T-helper 1 cell (primary cell): ENCODE measurements at places on chromosomes 2 and 18.

DNA sequence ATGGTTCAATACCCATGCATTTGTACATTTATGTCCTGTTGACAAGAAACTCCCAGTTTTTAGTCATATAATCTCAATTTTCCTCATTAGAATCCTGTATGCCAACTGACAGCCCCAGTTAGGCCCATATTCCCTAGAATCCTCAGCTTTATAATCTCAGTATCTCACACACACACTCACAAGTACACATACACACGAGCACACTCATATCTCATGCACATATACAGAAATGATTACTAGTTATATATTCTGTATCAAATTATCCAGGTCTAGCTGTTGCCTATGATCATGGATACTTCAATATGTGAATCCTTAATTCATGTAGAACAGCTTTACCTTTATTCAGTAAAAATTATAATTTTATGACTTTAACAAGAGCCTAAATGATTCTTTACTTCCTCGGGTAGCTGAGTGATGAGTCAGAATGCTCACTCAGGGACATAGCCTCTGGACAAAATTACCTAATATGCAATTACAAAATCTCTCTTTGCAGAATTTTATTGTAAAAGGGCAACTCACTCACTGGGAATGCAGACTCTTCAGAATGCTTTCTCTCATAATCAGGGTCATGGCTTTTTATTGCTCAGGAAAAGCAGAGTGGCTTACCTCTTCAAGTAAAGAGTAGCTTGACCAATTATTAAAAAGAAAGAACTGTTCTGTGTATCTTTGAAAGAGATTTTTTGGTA lies 193.6 kb upstream of the PIK3C3 start:
- no peak for DNase-seq

GRCh38 chr2:23905155-23905554 lies 21.8 kb downstream of the ATAD2B start:
- no peak for DNase-seq

- no peak for DNase-seq
Observed at GRCh38 chr2:177314194-177314593, 49.7 kb upstream of the NFE2L2 start.

DNA sequence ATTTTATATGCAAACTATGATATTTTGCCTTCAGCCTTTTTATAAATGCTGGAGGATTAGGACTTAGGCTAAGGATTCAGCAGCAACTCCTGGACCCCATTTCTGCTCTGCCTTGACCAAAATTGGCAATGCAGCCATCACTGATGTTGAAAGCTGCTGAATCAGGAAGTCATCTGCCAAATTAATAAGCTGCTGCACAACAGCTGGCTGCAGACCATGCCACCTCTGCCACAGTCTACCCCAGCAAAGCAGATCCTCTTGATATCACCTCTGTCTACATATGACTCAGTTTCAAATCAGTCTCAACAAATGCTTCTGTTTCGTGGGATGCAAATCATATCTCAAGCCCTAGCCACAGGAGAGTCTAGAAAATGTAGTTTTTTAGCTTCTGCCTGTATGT lies 7.1 kb upstream of the SOS1 start:
- DNase-seq: no peak

DNA sequence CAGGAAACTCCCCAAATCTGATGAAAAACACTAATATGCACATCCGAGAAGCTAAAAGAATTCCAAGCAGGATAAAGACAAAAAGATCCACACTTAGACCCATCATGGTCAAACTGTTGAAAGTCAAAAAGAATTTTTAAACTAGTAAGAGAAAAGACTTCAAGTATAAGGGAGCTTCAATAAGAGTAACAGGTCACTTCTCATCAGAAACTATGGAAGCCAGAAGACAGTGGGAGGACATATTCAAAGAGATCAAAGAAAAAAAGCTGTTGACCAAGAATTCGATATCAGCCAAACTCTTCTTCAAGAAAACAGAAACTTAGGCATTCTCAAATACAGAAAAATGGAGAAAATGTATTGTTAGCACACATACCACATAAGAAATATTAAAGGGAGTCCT lies 50.4 kb downstream of the ZC3H8 start:
- DNase-seq: no peak

DNA sequence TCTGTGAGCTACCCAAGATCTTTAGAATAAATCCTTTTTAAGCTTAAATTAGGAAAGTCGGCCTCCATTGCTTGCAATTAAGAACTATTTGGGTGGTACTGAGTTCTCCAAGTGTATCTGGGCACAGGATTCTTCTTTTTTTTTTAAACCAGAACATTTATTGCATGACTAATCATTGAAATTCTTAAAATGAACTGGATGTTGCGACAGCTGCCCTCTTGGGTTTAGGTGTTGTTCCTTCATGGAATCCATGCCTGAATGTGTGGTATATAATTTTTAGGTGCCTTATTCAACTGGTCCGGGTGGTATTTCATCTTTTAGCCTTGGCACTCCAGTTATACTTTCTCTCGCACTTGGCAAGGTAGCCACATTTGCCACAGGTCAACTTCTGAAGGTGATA lies 14.5 kb upstream of the KCNK3 start:
- DNase-seq: no peak

GRCh38 chr2:46650556-46651001 lies 171.2 kb downstream of the TMEM247 start:
- peak; percentile 58 for DNase-seq

DNA sequence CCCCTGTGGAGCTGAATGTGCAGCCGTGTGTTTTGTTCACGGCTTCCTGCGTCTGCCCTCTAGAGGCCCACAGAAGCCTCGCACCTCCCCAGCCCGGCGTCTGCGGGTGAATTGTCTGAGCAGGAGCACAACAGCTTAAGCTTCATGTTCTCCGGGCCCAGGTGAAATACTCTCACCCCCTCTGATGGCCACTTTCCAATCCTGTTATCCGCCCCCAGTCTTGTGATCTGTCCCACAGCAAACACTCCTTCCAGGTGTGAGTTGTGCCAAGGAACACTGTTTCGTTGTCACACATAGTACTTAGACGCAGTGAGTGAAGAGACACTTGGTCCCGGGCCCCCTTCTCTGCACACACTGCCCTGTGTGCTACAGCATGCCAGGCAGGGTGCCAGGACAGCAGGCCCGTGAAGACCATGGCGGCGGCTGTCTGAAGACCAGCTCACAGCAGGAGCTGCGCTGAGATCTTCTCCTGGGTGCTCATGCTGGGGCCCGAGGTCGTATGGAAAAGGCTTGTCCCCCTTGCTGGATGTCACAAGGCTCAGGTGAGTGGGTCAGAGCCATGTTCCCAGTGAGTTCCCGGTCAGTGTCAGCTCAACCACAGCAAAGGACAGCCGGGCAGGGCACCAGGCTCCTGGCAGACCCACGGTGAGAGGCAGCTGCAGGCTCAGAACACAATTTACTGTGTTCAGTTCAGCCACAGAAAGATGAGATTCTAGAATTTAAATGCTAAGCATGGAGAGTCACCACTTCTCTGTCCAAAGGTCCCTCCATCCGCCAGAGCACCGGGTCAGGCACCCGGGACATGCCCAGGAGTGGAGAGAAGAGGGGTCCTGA lies 6.8 kb upstream of the PXDN start:
- no peak for DNase-seq

DNA sequence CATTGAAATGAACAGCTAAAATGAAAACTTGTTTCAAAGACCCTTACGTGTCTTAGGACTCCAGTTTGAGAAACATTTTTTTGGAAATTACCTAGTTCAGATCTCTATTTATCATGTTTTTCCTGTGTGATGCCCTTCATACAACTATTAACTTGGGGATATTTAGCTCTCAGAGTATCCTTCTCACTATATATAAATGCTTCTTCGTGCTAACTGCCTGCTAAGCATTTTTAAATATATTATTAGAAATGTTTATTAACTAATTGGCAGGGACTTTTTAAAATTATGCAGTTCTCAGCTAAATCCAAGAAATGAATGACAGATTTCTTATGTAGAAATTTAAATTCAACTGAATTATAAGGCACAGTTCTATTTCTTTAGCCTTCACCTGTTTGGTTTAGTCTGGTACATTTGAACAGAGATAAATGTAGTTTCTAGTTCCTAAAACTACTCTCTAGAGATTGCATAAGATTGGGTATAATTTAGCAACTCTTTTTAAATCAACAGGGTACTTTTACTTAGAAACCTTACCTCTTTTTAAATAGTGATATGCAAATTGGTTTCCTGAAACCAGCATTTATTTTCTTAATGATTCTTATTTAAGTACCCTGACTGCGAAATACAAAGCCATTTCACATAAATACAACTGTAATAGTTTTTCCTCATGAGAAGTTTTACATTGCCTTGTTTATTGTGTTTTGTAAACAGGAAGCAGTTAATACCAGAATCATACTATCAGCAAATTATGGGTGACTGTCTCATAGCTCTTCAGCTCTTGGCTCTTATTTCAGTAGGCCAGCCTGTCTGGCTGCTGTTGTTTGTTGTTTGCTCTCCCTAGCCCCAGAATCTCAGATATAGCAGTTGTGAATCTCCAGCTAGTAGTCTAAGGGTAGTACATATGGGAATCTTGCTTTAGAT lies 140.7 kb downstream of the PTRHD1 start:
- DNase-seq: no peak

DNA sequence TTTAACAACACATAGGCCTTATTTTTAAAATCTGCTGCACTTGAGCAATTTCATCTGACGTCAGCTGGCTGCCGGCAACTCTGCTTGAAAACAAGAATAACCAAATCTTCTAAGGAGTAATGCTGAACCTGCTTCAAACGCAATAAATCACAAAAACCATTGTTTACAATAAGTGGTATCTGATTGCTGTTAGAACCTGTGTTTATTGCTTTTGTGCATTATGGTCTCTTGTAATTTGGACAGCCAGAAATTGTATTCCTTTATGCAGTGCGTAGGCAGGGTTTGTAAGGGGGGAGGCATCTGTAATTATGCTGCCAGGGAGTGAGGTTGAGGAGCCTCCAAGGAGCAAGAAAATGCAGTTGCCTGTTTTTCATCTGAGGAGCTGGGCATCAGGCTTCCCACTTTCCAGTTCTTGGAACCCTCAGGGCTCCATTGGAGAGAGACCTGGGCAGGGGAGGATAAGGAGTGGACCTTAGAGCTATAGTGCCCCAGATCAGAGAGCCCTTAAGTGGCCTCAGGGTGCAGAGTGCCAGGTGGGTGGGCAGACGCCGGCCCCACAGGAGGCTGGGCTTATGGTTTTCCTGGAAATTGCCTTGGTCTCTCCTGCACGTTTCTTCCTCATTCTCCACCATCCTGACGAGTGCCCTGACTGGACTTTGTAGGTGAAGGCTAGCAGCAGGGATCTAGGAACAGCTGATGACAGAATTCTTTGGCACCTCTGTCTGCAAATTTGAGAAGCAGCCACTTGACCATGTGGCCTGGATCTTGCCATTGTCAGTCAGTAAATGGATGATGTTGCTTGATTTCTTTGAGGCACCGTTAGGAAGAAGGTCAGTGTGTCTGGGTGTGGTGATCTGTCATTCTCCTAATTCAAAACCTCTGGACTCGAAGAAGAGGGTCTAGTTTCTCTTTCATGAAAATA lies 129.2 kb downstream of the KLHL29 start:
- no peak for DNase-seq

DNA sequence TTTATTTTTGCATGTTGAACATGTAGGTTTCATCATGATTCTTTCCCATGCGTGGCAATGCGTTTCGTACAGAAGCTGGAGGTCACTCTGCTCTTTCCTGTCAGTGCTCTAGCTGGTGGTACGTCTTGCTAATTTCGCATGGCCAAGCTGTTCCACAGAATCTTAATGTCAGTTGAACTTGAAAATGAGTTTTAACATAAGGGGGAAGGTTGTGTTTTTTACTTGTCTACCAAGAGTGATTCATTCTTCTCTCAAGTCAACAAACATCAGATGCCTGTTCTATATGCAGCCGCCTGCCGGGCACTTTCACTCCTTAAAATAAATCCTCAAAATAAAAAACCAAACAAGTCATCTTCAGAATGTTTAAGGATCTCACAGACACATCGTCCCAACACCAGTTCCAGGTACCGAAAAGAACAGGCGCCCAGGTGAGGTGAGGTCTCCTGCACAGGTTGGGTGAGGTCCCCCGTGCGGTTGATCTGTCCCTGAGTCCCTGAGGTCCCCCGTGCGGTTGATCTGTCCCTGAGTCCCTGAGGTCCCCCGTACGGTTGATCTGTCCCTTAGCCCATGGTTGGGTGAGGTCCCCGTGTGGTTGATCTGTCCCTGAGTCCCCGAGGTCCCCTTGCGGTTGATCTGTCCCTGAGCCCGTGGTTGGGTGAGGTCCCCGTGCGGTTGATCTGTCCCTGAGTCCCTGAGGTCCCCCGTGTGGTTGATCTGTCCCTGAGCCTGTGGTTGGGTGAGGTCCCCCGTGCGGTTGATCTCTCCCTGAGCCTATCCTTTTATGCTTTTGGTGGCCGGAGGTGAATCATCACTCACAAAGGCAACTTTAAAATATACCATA lies 57.0 kb upstream of the KCNG2 start:
- no peak for DNase-seq
